Cerebellar nuclear complex (tissue), 1 donor: ENCODE measurements at places on chromosomes 1 and 21.

DNA sequence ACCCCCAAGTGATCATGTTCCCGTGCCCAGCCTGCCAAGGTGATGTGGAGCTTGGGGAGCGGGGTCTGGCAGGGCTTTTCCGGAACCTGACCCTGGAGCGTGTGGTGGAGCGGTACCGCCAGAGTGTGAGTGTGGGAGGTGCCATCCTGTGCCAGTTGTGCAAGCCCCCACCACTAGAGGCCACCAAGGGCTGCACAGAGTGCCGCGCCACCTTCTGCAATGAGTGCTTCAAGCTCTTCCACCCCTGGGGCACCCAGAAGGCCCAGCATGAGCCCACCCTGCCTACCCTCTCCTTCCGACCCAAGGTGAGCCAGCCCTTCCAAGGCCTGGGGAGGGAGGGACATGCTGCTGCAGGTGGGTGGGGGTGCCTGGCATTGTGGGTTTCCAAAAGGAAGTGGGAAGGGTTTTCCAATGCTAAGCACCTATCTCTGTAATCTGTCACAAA is 2.3 kb downstream of the TRIM46 start:
- no peak for DNase-seq

DNA sequence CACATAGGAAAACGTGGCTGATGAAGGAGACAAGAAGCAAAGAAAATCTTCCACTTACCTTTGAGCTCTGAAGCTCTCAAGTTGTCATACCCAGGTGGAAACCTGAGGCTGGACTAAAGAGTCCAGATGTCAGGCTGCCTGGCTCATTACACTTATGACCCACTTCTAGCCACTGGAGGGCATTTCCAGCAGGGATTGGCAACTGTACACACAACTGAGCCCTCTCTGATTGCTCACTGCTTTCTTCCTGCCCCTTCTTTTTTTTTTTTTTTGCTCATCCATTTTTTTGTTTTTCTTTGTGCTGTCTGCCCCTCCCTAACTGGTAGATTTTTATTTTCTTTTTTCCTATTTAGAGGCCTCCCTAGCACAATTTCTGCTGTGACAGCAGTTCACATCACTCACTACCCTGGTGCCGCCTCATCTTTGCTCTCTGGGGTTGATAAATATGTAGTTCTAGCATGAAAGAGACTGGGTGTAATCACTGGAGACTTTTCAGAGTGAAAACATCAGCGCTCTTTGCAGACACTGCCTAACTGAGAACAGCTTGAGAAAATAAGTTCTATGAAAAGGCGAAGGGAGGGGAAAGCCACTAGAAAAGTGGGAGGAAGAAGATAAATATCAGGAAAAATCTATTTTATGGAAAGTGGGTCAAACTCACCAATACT is 334.5 kb downstream of the NUF2 start:
- no peak for DNase-seq

GRCh38 chr1:244030481-244031040 is 20.5 kb upstream of the ZBTB18 start:
- DNase-seq: no peak

DNA sequence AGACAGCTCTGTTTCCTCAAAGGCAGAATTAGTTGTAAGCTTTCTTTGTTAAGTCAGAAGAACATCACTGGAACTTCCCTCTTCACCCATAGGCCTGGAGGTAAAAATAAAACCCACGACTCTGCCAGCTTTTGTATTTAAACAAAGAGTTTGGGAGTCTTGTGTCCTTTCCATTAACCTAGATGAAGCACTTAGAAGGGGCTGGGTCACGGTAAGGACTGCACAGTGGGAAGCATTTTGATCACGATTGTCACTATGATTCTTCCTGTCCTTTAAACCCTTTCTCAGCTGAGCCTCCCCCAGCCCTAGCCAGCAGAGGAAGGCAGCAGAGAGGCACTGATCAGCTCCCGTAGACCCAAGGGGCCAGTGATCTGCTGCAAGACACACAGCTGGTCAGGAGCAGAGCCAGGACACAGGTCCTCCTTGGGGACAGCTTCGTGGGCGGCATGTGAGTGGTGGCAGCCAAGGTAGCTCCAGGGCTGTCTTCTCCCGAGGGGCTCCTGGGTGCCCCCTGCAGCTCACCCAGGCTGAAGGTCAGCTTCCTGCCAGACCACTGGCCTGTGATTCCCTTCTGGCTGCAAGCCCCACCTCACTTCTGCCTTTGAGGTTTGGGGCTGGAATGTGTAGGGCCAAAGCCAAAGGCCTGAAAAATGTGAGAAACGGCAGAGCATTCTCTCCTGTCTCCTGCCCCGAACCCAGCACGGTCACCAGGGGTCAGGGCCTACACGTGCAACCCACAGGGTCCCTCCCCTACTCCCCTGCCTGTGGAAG is 4.0 kb upstream of the LAPTM5 start:
- no peak for DNase-seq

- no peak for DNase-seq
Measured at GRCh38 chr1:179706339-179706941, 36.7 kb upstream of the FAM163A start.

DNA sequence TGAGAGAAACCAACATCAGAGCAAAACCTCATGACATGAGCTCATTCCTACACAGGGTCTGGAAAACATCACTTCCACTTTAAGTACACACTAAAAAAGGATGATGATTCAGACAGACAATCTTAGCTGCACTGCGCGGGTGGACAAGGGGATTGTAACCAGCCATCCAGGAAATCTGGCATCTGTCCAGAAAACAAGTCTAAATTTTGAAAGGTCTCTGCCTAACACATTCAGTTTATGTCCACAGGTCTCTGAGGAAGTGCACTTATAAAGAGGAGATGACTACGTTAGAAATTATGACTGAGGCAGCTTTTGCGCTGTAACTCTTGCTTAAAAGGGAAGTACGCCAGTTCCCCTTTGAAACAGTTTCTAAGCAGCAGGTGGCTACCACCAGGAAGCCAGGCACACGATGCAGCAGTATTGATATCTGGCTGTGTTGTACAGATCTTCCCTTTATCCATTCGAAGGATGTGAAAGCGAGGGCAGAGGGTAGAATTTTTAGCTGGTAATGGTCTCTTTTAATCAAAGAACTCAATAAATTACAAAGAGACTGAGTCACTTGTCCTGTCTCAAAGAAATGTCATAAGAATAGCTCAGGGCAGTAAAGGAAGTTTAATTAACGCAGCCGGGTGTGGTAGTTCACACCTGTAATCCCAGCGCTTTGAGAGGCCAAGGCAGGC is 128.0 kb downstream of the SETD4 start:
- no peak for DNase-seq

DNA sequence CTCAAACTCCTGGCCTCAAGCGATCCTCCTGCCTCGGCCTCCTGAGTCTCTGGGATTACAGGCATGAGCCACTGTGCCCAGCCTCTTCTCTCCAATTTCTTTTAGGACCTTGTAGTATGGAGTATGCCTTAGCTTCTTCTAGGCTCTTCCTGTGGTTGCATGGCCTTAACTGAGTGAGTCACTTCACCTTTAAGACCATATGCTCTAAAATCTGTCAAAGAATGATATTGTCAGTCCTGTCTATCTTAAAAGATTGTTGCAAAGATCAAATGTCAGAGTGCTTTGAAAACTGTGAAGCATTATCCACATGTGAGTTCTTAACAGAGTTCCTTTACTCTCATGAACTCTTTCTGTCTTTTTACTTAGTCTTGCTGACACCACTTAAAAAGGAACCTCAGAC is 37.2 kb downstream of the ATP2B4 start:
- DNase-seq: no peak

- DNase-seq: no peak
Measured at GRCh38 chr1:186456729-186457255, 4.1 kb downstream of the PDC start.
